ENCODE measurements at places on chromosomes 4 and X.

DNA sequence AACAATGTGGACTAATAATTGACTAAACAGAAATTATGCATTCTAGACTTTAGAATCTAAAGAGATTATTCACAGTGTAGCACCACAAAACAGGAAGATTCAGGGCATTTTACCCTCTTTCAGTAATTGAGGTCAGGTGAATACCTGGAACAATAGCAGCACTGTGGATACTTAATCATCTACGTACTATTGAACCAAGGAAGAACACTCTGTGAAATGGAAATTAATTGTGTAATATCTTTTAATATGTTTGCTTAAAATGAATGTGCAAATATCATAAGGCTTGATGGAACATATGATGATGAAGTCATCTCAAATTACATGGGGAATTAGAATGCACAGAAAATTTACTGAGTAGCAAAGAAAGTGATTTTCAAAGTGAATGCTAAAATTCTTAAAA, 68.5 kb upstream of the MAP9 start:
- no peak for DNase-seq

GRCh38 chr4:118865091-118865708, 23.5 kb upstream of the SYNPO2 start:
- peak; percentile 79 for DNase-seq

DNA sequence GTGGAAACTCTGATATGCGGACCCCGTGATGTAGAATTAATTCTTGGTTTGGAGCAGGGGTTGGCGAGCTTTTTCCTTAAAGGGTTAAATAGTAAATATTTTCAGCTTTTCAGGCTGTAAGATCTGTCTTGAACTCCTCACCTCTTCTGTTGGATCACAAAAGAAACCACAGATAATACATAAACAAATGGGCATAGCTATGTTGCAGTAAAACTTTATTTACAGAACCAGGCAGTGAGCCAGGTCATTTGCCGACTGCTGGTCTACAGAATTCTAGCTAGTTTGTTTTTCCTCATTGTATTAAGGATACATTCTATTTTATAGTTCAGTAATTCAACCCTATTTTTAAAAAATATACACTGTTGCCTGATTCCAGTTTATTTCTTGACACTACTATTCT, 116.6 kb downstream of the PAPSS1 start:
- no peak for DNase-seq

DNA sequence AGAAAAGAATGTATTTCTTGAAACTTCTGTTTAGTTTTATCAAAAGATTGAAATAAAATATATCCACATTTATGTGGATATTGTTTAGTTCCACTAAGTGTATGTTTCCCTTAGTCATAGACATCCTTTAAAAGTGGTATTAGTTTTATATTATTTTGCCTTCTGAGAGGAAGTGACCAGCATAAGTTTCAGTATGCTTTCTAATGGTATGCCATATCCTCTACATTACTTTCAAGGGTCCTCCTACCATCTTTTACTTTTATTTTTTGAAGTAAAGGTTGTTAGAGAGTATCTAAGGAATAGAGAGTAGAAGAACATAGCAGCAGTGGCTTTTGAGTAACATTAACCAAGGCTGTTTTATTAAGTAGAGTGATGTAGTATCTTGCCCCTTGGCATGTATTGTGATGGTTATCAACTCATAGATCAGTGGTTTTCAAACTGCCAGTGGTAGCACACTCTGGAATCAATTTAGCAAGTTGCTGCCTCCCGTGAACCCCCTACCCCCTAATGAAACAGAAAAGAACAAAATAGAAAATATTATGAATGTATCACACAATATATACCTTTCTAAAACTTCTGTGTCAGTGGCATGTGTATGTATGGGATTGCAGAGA, 44.8 kb downstream of the RBPJ start:
- DNase-seq, result no peak

- no peak for DNase-seq
Observed at GRCh38 chrX:154840856-154841255, 6.4 kb upstream of the SMIM9 start.

GRCh38 chr4:90128961-90129495, 1.8 kb downstream of the CCSER1 start:
- DNase-seq, result no peak

GRCh38 chr4:154332681-154333421, 158.7 kb downstream of the DCHS2 start:
- peak; percentile 92 for DNase-seq

DNA sequence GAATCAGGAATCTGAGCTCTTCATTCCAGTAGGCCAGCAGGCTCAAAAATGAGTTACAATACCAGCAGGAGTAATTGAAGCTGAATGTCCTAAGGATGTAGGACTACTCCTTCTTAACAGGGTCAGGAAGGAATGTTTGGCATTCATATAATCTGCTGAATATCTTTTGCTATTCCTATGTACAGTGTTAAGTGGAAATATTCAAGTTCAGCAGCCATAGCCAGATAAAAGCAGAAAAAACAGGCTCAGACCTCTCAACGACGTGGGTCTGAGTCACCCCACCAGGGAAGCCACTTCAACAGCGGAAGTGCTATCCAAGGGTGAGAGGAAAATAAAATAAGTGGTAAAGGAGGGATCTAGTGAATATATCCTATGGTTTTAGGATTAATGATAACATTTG, 577.0 kb downstream of the SPOCK3 start:
- DNase-seq, result no peak

DNA sequence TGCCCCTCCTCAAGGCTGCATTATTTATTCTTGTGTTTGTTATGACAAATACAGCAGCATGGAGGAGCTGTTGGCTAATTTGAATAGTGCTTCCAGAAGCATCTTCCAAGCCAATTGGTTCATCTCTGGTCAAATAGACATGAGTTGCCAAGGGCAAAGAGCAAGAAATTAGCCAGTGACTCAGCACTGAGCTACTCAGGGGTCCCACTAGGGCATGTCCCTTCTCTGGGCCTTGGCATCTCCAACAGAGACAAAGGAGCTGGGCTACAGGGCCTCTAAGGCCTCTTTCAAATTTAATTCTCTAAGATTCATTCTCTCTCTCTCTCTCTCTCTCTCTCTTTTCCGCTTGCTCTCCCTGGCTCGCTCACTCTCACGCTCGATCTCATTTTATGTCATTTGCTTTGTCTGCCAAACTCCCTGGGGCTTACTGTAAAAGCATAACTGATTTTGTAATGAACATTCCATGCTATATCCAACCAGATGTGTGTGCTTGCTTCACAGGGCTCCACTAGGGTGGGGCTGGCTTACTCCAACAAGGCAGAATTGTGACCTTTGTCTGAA, 86.7 kb upstream of the MAGEA4 start:
- no peak for DNase-seq

DNA sequence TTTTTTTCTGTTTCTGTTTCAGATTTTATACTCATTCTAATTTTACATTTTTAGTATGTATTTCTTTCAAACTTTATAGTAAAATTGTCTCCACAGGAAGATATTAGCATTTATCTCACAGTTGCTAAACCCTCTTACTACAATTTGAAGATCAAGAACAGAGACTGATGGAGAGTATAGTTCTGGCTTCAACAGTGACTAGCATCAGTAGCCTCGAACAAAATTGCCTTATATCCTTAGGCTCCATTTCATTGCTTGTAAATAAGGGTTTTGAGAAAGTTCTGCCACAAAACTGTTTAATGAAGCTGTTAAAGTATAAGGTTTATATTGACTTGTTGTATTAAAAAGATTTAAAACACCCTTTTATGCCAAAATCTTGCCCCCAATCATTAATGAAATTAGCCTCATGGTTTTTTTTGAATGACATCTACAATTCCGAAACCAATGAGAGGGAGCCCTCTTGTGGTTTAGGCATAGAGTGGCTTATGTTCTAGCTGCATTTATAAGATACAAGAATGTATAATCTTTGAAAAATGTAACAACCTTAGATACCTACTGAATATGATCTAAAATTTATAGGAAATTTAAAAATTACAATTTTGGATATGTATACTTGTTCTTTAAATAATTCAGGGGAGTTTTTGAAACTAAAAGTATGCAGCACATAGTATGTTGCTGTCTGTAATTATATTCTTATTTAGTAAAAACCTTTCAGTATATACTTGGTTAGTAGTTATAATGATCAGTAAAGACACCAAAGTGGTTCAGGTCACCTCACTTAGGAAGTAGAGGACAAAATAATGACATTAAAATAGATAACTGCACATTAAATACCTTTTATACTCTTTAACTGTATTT, 109.8 kb upstream of the HPGD start:
- no peak for DNase-seq

- DNase-seq, result no peak
Observed at GRCh38 chrX:71661919-71662318, 5.4 kb upstream of the LOC101059915 start.

- no peak for DNase-seq
Observed at GRCh38 chr4:19095491-19096046, 1074.0 kb upstream of the LCORL start.

- no peak for DNase-seq
Observed at GRCh38 chr4:186900232-186900900, 176.7 kb upstream of the FAT1 start.

DNA sequence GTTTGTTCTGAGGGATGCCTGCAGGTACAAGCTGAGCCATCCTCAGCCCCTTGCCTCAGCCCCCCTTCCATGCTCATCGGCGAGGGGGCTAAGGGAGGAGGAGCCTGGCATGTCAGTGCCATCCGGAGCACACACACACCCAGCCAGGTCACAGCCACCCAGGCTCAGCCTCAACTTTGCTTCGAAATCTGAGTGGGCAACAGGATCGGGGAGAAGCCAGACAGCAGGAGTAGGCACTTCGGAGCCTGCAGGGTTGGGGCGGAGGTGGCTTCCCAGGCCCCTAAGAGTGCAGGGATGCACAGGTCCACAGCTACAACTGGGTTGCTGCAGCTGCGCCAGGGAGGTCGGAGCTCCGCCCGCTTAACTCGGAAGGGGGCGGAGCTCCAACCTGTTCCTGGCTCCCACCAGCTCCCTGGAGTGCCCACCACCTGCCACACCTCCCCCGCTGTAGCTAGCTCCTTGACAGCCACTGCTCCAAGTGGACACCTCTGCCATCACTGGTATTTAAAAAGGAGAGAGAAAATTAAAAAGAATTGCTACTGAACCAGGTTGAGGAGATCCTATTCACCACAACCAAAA, 192.9 kb upstream of the GALNT7 start:
- DNase-seq, result peak; percentile 60

DNA sequence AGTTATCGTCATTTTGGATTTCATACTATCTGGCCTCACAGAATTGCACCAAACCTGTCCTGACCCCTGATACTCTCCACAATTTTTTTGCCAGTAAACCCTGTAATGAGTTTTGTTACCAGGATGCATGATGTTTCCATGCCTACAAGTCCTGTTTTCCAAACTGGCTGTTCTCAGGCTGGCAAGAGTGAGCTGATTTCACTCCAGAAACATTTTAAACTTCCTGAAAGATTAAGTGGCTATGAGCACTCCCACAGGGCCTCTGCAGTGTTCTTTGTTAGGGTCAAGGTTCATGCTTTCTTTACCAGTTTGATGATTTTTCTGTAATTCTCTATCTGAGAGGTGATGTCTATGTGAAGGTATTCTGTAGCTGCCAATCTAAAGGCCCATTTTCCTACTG, 31.7 kb upstream of the PDLIM3 start:
- DNase-seq, result no peak

- DNase-seq, result peak; percentile 52
Observed at GRCh38 chr4:142777045-142777743, 68.9 kb downstream of the INPP4B start.

- no peak for DNase-seq
Observed at GRCh38 chr4:147830987-147831386, 99.1 kb downstream of the ARHGAP10 start.

DNA sequence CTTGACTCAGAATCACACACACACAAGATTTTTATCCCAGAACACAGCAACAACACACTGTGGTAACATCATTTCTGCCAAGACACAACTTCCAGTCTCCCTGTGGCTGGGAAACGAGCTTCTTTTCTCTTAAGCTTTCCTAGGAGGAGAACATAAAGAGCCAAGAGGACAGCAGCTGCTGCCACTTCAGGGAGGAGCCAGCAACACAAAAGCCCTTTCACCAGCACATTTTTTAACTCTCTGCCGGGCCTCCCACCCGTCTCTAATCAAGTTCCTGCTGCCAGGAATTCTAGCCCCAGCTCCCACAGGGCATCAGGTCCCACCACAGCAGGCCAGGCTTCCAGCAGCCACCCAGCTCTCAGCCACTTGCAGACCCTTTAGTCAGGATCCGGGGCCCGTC, 22.4 kb downstream of the FAT1 start:
- DNase-seq, result peak; percentile 87

DNA sequence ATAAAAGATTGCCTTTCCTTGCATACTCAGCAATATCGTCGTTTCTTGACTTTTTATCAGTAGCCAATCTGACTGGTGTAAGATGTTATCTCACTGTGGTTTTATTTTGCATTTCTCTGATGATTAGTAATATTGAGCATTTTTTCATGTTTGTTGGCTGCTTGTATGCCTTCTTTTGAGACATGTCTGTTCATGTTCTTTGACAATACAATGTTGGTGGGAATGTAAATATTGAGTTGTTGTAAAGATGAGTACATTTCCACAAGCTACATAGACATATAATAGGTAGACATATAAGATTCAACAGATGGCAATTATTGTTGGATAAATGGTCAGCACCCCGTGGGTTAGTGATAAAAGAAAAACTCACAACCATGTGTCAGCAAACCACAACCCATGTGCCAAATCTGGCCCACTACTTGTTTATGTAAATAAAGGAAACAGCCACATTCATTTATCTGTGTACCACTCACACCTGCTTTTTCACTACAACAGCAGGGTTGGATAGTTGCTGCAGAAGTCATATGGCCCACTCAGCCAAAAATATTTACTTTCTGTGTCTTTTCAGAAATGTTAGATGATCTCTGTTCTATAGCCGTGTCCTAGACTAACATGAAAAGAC, 153.1 kb upstream of the VCX start:
- no peak for DNase-seq

GRCh38 chr4:14864365-14865030, 137.8 kb upstream of the CPEB2 start:
- DNase-seq, result no peak

DNA sequence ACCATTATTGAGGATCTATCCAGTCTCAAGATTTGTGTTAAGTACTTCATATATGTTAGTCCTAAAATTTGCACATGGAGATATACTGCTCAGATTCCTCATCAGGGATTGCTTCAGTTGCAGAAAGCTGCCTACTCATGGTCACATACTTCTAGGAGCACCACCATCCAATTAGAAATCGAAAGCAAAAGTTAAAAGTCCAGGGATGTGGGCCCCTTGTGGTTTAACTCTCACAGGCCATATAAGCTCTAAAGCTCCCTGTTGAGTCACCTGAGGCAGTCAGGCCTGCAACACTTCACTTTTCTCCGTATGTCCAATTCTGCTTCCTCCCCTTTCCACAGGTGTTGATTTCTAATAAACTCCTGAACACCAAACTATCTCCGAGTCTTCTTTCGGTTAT, 84.2 kb downstream of the CNOT6L start:
- DNase-seq, result peak; percentile 50

DNA sequence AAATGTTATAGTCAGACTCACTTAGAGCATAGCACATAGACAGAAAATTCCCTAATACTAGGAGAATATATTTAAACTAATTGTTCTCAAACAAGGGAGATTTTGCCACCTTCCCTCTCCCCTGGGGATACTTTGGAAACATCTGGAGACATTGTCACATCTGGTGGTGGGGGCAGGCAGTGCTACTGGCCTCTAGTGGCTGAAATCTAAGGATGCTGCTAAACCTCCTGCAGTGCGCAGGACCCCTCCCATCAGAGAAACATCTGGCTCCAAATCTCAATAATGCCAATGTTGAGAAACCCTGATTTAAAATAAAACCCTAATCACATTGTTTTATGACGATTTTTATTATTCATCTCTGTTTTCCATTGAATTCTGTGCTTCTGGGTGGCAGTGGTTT, 244.9 kb downstream of the FRMPD4 start:
- DNase-seq, result no peak

Measured in endodermal cell (in vitro differentiated cells).